Pulmonary artery endothelial cell (primary cell): ENCODE measurements at places on chromosomes 2 and 18.
A peak's percentile ranks its signal among the peaks of the same experiment; 100 is the strongest.

DNA sequence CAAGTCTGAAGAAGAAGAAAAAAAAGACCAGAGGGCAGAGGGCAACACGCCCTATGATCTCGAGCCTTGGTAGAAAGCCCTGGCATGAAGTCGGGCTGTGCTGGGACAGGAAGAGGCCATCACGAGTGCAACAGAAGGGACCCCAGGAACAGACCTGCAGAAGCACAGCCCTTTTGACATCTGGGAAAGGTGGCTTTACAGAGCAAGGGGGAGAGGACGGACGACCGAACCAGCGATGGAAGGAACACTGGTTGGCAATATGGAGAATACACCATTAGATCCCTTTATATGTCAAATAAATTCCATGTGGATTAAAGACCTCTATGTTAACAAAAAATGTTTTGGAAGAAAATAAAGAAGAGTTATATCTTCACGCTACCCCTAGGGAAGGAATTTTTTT lies 10.7 kb downstream of the KIF1A start:
- no peak for DNase-seq

DNA sequence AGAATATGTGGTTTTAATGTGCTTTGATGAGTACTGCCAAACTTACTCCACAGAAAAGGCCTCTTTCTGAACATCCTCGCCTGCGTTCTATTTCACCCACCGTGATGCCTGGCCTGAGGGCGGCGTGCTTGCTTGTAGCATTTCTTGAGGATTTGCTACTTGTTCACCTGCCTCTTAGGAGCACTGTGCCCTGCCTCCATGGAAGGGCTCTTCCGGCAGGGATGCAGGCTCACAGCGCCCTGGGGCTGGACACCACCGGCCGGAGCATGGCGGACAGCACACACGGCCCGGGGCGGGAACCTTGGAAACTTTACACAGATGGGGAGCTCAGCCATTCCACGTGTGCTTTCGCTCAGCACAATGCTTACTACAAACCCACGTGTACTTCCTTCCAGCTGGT lies 37.1 kb downstream of the ANO7 start:
- DNase-seq: no peak

- no peak for DNase-seq
Measured at GRCh38 chr18:78087338-78087737, 837.7 kb downstream of the GALR1 start.

DNA sequence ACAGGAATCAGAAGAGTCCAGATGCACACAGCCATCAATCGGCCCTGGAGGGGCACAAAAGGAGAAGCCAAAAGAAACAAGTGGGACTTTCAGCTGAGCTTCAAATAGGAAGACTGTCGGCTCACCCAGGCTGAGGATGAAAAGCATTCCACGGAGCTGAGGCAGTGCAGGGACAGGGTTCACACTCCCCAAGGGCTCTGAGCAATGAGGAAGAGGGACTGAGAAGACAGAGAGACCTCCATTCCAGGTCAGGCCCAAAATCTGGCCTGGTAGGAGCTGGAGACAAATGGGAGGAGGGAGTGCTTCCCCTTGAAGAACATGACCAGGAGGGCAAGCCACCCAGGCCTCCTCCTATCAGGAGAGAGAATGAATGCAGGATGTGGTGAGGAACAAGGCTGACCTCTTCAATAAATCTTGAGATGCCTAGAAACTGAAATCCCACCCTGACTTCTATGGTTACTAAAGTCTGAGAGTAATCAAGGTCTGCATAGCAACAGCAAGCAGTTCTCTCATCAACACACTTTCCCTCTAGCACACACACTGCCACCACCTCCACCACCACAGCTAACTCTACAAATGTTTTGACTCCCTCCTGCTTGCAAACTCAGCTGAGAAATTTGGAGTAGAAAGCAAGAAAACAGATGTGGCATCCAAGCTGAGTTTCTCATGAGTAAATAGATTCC lies 434.4 kb downstream of the TNS1 start:
- DNase-seq: no peak

- DNase-seq: no peak
Measured at GRCh38 chr2:208792766-208793165, 386.2 kb downstream of the PTH2R start.

DNA sequence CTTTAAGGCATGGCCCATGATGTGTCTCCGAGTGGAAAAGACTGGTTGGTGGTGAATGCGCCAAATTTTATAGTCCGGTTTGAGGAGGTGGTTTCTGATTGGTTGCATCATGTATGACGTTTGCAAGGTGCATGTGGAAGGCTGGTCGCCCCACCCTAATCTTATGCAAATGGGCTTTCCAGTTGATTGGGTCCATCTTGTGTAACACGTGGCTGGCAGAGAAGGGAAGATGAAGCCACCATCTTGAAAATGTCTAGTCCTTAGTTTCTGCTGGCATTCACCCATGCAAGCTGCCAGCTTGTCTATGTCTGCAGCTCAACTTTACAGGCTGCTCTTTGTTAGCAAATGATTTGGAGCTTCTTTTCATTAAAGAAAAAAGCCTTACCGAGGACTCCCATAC lies 132.2 kb downstream of the PIK3C3 start:
- no peak for DNase-seq

GRCh38 chr2:25250331-25251070 lies 82.1 kb upstream of the POMC start:
- DNase-seq: no peak

DNA sequence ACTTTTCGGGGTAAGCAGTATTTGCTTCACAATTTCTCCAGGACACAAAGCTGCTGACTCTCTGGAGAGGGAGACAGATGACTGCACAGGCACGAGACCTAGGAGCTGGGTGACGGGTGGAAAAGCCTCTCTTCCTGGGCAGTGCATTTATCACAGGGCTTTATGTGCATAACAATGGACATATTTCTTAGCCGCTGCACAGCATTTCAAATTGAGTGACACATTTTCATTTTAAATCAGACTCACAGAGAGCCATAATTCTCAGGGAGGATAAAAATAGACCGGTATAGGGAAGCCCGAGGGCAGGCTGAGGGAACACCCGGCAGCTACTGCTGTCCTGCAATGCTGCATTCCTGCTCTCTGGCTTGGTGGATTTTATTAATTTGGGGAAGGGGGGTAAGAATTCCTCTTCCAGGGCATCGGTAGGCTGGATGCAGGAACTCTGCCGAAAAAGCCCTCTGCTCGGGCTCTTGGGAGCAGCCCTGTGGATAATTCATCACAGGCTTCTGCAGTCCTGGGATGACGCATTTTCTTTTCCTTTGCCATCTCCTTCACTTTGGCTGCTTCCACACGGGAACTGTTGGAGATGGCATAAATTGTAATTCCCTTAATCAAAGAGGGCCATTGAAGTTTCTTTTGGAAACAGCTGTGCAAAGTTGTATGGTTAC lies 108.1 kb upstream of the ACAA2 start:
- no peak for DNase-seq

DNA sequence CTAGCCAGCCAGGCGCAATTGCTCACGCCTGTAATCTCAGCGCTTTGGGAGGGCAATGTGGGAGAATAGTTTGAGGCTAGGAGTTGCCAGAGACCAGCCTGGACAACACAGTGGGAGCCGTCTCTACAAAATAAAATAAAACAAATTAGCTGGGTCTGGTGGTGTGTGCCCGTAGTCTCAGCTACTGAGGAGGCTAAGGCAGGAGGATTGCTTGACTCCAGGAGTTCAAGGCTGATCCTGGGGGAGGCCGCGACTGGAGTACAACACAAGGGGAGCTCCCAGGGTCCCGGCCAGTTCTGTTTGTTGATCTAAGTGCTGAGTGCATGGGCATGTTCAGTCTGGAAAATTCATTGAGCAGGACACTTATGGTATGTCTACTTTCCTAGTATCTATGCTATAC lies 2.6 kb downstream of the ST3GAL5 start:
- no peak for DNase-seq

DNA sequence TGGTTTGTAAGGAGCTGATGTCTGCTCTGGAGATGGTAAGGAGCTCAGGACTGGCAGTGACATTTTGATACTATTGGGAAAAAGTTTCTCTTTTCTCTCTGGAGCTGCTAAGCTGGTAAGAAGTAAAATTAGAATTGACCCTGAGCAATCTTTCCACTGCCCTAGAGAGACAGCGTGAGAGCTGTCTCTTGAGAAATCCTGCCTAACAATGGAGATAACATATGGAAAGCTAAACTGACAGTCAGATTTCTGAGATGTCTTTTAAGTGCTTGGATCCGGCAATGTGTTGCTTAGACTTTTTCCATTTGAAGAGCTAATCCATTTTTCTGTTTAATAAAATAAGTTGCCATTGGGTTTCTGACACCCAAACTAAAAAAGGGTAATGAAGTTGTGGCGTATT lies 302.4 kb downstream of the KCNS3 start:
- no peak for DNase-seq

DNA sequence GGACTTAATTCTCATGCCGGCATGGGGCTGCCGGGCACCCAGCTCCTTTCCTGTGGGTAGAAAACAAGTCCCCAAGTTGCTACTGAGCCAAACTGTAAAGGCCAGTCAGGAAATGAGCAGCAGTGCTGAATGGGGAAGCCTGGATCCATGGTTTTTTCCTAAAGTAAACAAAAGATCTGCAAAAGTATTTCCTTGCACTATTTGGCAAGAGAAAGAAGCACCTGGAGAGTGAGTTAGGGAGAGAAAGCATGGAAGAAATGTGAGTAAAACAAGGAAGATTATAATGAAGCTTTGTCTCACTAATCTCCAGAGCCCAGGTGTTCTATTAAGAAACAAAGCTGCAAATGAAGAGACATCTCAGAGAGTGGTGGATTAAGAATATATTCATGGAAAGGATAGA lies 117.6 kb downstream of the METTL8 start:
- DNase-seq: peak; percentile 36

DNA sequence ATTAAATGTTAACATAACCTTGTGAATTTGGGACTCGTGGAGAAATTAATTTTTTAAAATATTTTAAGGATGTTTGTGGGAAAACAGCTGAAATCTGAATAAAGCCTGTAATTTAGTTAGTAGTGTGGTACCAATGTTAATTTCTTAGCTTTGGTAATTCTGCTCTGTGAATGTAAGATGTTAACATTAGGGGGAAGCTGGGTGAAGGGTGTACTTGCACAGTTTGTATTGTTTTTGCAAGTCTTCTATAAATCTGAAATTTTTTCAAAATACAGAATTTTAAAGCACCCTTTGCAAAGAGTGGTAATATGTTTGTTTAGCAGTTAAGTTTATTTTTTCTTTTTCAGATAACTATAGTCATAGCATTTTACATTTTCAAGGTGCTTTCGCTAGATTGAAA lies 4.5 kb downstream of the PTPRM start:
- DNase-seq: no peak

GRCh38 chr2:66334237-66335029 lies 100.5 kb upstream of the MEIS1 start:
- no peak for DNase-seq

- no peak for DNase-seq
Measured at GRCh38 chr2:70340761-70341476, 39.1 kb upstream of the FAM136A start.

DNA sequence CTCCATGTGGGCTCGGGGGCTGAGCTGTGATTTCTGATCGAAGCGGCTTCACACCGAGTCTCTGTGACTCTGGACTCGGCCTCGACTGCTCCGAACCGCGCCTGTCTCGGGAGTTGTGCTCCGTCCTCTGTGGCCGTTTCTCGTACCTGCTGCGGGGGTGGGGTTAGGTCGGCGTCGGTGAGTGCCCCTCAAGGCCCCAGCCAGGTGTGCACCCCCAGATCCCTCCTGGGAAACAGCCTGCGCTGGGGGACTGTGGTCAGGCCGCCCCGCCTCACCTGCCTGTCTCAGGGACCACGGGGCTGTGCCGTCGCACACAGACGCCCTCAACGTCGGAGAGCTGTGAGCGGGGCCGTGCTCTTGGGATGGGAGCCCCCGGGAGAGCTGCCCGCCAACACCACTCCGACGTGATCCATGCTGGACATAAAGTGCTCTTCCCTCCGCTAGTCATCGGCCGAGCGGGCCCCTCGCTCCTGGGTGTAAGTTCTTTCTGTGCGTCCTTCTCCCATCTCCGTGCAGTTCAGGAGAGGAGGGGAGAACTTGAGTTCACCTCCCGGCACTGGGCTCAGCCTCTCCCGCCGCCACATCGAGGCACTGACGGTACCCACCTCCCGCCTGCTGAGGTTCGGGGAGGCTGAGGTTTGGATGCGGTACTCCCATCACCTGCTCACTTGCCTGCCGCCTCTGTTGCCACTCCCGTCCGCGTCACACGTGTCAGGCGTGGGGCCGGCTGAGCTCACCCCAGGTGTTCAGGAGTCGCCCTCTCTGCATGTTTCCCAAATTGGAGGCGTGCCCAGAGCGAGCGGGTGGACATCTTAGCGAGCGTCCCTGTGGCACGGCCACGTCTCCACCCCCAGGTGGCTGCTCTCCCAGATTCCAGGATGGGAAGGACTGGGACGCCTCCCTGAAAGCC lies 55.7 kb downstream of the CTDP1 start:
- no peak for DNase-seq

DNA sequence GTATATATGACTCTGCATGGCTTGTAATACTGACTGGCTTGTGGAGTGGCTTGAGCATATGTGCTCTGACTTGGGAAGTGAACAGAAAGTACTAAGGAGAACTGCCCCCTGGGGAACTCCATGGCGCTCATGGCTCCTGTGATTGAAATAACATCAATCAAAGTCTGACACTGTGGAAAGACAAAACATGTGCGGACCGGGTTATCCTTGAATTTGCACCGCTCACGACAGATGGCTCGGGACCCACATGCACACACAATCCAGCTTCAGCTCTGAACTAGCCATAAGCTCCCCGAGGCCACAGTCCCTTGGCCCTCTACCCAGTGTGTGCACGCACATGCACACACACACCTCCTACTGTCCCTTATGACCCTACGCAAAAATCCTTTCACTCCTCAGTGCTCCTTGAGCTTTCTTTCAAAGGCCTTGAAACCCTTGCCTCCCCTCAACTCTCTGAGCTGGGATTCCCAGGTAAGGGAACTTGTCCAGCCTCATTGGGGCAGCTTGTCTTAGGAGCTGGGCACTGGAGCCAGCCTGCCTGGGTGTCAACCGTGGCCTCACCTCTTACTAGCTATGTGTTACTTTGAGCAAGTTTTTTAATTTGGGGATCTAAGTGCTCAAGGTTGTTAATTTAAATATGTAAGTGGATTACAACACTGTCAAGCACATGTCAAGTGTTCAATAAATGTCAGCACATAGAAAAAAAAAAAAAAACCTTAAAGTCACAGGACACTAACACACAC lies 43.6 kb downstream of the MRPS5 start:
- DNase-seq: no peak

- no peak for DNase-seq
Measured at GRCh38 chr2:102021779-102022178, 30.0 kb downstream of the IL1R2 start.

GRCh38 chr2:70508711-70509462 lies 44.7 kb downstream of the TGFA start:
- no peak for DNase-seq

GRCh38 chr2:43034242-43034619 lies 192.2 kb downstream of the ZFP36L2 start:
- no peak for DNase-seq

- DNase-seq: no peak
Measured at GRCh38 chr2:20868377-20868776, 45.5 kb upstream of the LDAH start.

- DNase-seq: no peak
Measured at GRCh38 chr2:184031402-184032147, 566.8 kb upstream of the ZNF804A start.
